ENCODE measurements at places on chromosomes 7 and 10.

DNA sequence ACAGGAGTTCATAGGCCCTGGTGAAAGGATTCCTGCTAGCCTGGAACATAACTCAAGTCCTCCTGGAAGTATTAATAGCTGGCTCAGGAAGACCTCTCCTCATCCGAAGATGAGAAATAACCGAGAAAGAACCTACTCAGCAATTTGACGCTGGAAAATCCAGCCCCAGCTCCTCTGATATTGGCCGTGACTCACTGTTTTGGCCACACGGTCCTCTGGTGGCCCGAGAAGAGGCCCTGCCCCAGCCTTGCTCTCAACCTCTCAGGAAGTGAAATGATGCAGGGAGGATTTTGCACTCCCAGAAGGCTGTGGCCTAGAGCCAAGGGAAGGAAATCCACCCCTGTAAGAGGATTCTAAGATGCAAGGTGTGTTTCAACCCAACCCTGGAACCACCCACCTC, 121.6 kb downstream of the MTPAP start:
- no peak for DNase-seq

GRCh38 chr10:50636618-50637579, 13.1 kb upstream of the SGMS1 start:
- DNase-seq, result peak; percentile 60

DNA sequence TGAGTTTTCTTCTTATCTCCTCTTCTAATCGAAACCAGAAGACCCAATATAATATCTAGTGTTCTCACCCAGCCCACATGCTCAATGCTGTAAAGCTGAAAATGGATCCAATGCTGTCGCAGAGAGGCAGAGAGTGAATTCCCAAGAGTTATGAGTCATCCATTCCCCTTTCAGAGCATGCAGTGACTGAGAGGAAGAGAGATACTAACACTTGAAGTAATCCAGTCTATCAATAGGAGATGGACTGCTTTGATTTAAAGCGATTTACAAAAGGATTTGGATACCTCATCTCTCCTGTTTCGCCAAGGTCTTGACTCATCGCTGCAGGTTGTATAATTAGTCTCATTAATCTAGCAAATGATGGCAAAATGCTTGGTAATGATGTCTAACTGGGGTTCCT, 41.5 kb upstream of the PRKCQ start:
- no peak for DNase-seq

- DNase-seq, result no peak
Observed at GRCh38 chr7:75039166-75039565, 34.4 kb downstream of the RCC1L start.

DNA sequence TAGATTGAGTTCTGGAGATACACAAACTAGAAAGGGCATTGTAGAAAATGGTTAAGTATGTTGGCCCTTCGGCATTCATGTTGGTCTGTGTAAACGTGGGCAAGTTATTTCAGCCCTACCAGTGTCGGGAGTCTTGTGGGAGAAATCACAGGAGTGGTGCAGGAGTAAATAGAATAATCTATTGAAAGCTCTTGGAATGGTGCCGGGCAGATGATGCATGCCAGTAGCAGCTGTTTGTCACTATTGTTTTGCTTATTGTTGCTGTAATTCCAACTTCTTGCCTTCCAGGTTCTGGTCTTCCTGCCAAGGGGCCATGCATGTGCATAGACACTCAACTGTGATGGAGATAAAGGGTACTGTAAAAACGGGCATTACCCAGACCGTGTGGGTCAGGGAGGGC, 259.4 kb downstream of the CAMK1D start:
- no peak for DNase-seq

GRCh38 chr10:50326757-50327701, 75.7 kb upstream of the ASAH2 start:
- no peak for DNase-seq

- DNase-seq, result no peak
Observed at GRCh38 chr7:7740037-7740355, 21.6 kb upstream of the RPA3 start.

GRCh38 chr7:69967689-69968450, 369.6 kb downstream of the AUTS2 start:
- no peak for DNase-seq

DNA sequence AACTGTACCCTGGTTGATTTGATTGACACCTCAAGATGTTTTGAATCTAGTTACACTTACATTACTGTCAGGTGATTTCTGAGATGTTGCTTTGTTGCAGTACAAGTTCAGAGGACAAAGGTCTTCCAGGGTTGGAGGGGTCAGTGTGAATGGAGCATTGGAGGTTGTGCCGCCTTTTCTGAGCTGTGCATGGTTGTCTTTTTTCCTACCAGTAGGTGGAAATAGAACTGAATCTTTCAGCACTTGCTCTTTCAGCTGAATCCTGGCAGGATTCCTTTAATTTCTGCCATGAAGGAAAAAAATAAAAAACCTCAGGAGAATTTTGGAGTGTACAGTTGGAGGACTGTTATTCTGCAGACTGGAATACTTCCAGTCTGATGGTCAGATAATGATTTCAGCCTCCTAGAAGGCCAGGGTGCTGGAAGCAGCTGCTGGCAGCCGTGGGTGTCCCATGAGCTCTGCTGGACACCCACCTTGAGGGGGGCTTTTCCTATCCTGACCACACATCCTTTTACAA, 82.7 kb downstream of the PLCE1 start:
- DNase-seq, result no peak

- no peak for DNase-seq
Observed at GRCh38 chr7:27221201-27221797, 21.3 kb upstream of the EVX1 start.

DNA sequence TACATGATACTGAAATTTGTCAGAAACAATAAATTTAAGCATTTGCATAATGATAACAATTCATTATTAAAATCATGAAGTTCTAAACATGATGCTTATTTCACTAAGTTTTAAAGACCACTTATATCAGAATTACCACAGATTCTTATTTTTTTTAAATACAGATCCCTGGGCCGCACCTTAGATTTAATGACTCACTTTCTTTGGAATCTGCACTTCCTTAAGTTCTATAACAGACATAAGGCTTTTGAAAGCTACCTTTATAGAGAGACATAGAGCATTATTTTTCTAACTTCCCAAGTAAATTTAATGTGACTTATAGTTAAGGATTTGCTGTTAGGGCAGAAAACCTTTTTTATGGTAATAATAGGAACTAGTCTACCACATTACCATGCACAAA, 214.9 kb downstream of the IPMK start:
- no peak for DNase-seq

DNA sequence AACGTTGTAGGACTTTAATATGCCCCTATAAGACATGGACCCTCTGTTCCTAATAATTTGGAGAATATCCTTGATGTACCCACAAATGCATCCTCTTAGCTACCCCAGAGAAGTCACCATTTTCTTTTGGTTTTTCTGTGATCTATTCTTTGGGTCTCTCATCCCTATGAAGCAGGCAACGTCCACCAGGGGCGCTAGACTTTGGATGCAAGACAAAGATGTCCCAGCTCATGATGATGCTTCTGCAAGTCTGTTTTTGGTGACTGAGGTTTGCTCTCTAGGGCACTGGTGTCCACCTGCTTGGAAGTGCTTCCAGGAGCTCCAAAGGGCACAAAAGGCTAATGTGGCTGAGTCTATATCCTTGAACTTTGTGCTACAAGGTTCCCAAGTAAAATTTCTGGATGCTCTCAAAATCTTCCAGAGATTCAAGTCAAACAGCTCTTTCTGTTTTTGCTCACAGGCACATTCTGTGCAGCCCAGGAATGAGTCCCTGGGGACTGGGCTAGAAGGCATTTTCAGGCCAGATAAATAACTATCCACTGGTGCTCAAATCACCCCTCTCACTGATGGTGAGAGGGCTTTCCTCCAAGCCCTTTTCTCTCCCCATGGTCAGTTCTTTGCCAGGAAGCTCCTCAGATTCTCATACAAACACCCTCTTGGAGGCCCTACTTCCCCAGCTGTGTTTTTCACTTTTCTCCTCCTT, 166.4 kb downstream of the C7orf25 start:
- peak; percentile 15 for DNase-seq

- no peak for DNase-seq
Observed at GRCh38 chr7:8564281-8564680, 130.9 kb downstream of the NXPH1 start.

GRCh38 chr10:127815147-127815546, 77.6 kb downstream of the CLRN3 start:
- DNase-seq, result no peak

DNA sequence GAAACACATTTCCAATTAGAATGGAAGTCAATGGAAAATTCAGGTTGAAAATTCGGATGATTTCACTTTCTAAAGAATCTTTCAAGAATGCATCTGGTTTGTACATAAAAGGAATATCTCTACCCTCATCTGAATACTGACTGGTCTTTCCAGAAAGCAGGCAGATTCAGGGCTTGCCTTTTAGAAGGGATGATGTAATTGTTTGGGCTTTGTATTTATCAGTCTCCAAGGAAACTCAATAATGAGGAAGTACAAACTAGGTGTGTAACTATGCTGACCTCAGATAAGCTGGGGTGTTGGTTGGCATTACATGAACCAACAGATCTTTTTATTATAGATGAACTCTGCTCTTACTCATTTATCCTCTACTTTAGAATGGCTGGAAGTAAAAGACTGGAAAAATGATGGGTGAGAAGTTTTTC, 24.1 kb downstream of the PDLIM1 start:
- no peak for DNase-seq

GRCh38 chr10:78910886-78911285, 157.9 kb upstream of the ZMIZ1 start:
- no peak for DNase-seq

- no peak for DNase-seq
Observed at GRCh38 chr10:109851616-109852474, 71.5 kb downstream of the XPNPEP1 start.

DNA sequence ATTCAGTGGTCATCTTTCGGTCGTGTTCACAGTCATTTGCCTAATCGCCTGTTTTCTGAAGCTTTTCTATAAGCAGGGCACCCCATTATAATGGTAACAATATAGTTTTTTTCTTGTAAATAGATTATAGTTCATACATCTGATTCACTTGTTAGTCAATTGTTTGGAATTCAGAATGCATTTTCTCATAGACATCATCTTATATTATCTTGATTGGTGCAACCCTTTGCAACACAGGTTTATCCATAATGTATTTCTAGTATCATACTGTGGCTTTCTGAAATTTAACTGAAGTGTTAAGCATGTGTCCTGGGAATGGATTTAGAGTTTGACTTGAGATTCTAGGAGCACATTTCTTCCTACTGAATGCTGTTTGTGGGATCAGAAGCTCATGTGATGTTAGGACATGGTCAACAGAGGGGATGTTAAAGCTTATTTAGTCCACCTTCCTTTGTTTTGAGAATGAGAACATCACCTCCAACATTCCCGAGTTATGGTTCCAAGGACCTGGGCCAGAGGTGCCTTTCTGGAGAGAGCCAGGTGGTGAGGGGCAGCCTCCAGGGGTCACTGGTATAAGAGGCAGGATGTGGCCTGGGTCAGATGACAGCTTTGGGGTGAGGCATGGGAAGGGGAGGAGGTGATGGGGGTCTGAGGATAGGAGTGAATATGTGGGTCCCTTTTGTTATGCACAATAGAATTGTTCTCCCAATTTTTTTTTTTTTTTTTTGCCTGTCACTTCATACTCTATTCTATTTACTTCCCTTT, 415.6 kb downstream of the EXOC4 start:
- no peak for DNase-seq

DNA sequence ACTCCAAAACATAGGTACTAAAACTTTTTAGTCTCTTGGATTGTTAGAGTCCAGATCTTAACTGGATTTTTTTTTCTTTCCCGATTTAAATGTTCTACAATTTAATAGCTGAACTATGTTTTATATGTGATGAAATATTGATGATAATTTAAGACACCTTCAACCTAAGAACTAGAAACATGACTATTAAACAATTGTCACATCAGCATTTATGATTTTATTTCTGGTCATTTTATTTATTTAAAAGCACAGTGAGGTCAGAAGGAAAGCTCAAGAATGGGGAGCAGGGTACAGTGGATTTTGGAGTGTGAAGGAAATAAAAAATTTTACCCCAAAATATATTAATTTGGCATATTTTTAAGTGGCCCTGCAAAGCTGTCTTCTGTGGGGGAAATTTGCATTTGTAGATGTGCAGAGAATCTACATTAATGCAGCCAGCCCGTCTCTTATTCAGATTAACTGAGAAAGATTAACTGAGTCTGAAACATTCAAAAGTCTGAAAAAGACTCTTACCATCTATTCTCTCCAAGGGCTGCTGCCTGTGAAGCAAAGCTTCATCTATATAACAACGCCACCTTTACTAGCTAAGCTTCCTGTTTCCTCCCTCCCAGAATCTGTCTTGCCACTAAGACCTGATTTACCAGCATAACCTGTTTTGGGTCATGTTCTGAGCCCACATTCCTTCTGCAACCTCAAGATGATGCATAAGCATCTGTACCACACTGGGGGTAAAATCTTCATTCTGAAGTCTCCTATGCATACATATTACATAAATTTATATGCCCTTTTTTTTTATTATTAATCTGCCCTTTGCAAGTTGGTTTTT, 86.4 kb downstream of the TMEM106B start:
- no peak for DNase-seq

DNA sequence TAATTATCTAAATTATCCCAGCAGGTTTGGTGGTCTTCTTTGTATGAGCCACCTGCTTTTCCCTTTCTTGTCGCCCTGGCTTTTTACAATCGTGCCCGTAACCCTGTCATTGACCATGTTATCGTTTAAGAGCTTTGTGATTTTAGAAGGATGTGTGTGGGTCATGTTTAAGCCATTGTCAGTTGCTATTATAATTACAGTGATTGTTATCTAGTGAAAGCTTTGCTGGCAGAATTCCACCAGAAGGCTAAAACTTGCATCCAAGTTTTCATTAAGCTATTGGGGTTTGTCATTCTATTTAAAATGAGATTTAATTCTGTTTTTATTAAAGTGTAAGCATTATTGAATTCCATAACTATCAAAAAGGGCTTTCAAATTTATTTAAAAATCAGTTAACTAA, 354.2 kb upstream of the TMEM229A start:
- DNase-seq, result no peak

- no peak for DNase-seq
Observed at GRCh38 chr7:116950889-116951351, 2.4 kb upstream of the ST7 start.

DNA sequence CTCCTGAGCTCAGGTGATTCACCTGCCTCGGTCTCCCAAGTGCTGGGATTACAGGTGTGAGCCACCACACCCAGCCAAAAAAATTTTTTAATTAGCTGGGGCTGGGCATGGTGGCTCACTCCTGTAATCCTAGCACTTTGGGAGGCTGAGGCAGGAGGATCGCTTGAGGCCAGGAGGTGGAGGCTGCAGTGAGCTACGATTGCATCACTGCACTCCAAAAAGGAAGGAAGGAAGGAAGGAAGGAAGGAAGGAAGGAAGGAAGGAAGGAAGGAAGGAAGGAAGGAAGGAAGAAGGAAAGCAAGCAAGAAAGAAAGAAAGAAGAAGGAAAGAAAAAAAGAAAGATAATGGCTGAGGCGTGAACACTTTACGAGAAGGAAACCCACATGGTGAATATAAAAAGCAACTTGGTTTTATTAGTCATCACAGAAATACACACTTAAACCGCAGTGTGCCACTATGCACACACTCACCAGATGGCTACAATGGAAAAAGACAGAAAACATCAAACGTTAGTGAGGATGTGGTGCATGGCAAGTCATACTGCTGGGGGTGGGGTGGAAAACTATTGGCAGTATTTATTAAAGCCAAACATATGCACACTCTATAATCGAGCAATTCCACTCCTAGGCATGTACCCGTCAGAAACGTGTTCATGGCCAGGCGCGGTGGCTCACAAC, 4.4 kb upstream of the CCL26 start:
- DNase-seq, result peak; percentile 65

All from activated T-cell treated with anti-CD3 and anti-CD28 coated beads, Interleukin-2, amount 50 U/mL, for 72 hours (primary cell).